A673 (cell line): ENCODE measurements at places on chromosomes 5 and 9. TPM values are rescaled to one million over a fixed set of nuclear protein-coding genes. Genes with fewer than 3 reads are reported as not detected.

DNA sequence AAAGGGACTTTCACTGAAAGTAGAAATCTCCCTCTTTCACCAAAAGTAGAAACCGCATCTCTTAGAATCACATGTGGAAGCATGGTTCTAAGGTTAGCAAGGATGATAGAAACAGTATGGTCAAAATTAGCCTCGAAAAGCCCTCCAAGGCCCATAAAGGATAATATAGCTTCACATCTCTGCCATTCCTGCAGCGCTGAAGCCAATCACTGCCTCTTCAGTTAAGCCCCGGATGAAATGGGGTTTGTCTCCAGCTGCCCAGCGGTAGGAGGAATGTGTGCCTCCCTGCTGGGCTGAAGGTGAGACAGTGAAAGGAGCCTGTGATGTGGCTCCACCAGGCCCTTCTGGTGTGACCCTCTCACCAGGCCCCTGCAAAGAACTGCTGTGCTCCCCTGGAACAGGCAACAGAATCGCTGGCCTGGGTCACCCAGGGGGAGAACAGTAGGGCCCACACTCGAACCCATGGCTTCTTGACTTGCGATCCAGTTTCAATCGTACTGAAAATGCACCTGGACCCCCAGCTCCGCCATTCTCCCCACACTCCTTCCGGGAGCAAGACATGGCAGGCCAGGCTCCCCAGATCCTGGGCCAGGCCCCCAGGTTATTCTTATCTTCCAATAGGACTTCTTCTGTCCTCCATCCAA is 47.2 kb downstream of the CAMK2A start:
- DNase-seq, result no peak

DNA sequence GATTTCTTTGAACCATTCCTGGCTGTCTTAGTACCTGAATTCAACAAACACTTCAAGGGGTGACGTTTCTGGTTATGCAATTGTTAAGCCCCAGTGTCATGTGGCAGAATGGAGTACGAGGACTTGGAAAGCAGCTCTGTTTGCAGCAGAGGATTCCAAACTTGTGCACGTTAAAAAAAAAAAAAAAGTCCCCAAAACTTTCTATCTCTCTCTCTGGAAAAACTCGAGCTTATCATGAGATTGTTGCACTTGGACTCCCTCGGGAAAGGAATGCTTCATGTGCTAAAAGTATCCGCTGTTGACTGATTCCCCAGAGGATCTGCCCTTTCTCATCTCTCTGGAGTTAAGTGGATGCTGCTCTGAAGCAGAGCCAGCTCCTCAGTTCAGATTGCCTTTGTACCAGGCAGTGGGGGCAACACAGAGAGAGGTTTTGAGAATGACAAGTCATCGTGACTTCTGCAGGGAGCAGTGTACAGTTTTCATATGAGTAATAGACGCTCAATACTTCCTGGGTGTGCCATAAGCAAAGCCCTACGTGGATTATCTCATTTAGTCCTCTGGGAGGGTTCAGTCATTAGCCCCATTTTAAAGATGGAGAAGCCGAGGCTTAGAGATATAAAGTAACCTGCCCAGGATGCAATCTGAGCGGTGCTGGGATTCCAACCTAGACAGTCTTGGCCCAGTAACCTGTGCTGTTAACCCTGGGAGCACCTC is 28.1 kb downstream of the TMOD1 start:
- DNase-seq, result peak; percentile 11

- DNase-seq, result no peak
Observed at GRCh38 chr5:8730194-8730593, 815.7 kb downstream of the SEMA5A start.

CBY3 gene
- total RNA-seq, result not detected in 2 replicates

FGF18 gene
- total RNA-seq, result 0.90 and 1.3 TPM in 2 replicates

OGN gene
- total RNA-seq, result 0.44 and 0.95 TPM in 2 replicates

KDM3B gene
- total RNA-seq, result 62.1 and 65.1 TPM in 2 replicates
